ENCODE measurements at places on chromosomes 1 and 21.

DNA sequence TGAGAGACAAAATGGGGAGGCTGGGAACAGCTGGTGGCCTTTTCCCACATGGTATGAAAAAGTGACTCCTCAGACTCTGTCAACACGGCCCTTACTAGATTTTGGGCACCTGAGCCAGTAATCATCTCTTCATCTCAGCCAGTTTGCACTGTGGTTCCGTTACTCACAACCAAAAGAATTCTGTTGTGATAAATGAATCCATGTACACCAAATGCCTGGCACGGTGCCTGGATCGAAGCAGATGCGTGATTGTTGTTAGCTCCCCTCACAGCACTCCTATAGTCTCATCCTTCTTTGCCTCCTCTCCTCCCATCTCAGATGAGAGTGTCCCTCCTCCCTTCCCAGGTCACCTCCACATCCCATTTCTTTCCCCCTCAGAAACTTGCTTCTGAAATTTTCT is 57.9 kb upstream of the GJB5 start:
- DNase-seq = no peak

- DNase-seq = no peak
Observed at GRCh38 chr21:35681946-35682345, 378.4 kb downstream of the SETD4 start.

DNA sequence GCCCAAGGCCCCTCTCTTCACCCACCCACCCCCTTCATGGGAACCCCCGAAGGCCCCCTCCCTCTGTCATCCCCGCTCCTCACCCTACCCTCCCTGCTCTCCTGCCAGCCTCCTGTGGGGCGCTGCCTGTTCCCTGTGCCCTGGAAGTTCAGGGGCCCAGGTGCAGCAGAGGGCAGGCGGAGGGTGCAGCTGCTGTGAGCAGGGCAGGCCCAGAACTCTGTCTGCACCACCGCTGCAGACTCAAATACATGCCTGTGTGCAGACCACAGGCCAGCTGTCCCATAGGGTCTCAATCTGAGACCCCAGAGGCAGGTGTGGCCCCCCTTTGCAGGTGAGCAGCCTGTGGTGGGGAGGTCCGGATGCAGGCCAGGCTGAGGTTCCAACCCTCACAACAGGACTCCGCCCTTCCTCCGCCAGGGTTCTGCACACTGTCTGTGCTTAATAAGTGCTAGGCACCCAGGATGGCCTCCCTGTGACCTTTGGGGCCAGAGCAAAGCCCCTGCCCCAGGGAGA is 62.5 kb downstream of the WNT9A start:
- DNase-seq = no peak

- DNase-seq = no peak
Observed at GRCh38 chr1:164261691-164262240, 297.2 kb upstream of the PBX1 start.

DNA sequence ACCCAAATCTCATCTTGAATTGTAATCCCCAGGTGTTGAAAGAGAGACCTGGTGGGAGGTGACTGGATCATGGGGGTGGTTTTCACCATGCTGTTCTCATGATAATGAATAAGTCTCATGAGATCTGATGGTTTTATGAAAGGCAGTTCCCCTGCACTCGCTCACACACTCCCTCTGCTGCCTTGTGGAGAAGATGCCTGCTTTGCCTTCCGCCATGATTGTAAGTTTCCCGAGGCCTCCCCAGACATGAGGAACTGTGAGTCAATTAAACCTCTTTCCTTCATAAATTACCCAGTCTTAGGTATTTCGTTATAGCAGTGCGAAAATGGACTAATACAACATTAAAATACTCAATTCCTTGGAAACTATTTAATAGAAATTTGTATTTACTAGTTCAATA is 99.2 kb downstream of the PROX1 start:
- no peak for DNase-seq

DNA sequence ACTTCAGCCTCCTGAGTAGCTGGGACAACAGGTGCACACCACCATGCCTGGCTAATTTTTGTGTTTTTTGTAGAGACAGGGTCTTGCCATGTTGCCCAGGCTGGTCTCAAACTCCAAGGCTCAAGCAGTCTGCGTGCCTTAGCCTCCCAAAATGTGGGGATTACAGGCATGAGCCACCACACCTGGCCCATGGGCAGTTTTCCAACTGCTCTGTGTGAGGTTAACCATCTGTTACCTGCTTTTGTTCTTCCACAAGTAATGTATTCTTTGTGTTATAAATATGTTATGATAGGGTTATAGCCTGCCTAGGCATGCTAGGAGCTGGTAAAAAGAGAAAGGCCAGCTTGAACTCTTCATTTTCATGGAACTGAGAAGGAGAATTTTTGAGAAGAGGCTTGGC is 30.7 kb downstream of the TUFT1 start:
- DNase-seq = no peak

DNA sequence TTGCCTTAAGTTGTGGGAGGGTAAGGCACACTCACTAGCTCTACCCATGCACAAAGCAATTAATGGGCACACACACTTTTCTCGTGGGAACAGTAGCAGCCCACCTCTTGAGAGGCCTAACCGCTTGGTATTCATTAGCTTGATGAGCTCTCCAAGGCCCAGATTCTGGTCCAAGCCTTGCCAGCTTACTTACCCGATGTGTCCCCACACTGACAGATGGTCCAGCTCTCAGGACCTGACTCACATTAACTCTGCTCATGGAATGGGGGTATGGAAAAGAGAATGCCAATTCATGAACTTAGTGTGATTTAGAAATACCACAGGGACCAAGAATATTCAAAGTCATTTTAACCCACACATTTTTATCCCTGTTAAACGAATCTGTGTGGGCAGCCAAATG is 106.8 kb upstream of the CACHD1 start:
- no peak for DNase-seq

GRCh38 chr1:247077876-247078257 is 744 bp downstream of the ZNF670 start:
- no peak for DNase-seq

- no peak for DNase-seq
Observed at GRCh38 chr1:56831871-56832693, 12.9 kb upstream of the FYB2 start.

DNA sequence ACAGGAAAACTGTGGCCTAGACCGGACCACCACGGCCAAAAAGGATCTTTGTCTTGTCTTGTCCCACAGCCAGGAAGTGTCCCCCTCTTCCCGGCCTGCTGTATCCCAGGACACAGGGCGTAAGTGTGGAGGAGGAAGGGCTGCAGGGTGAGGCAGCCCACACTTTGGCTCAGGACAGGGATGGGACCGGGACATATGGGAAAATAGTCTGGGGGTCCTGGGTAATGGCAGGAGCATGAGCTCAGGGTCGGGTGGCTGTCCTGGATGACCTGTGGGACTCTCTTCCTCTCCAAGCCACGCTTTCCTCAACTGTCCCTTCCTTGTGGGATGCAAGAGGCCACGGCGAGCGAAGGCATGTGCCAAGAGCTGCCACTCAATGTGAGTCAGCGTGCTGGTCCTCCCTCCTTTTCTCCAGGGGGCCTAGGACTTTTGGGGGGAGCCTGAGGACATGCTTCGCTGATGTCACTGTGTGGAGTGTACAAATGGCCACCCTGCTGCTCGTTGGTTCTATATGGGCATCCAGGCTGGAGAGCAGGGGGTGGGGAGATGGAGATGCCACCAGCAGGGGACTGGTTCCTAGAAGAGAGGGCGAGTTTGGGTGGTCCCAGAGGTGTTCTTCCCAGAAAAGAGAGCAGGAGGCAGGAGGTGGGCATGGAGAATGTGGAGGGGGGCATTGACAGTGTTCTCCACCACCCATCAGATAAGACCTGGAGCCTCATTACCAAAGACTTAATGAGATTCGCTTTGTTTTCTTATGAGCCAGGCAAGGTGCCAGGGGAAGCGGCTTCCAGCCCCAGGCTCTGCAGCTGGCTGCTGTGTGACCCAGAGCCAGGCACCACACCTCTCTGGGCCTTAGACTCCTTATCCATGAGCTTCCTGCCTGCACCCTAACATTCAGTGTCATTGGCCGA is 11.5 kb upstream of the PADI1 start:
- DNase-seq = no peak

GRCh38 chr1:179303200-179303785 is 9.7 kb downstream of the SOAT1 start:
- DNase-seq = no peak

- no peak for DNase-seq
Observed at GRCh38 chr1:219963432-219963831, 35.1 kb upstream of the SLC30A10 start.

GRCh38 chr21:17440969-17441368 is 71.9 kb upstream of the CXADR start:
- DNase-seq = no peak

DNA sequence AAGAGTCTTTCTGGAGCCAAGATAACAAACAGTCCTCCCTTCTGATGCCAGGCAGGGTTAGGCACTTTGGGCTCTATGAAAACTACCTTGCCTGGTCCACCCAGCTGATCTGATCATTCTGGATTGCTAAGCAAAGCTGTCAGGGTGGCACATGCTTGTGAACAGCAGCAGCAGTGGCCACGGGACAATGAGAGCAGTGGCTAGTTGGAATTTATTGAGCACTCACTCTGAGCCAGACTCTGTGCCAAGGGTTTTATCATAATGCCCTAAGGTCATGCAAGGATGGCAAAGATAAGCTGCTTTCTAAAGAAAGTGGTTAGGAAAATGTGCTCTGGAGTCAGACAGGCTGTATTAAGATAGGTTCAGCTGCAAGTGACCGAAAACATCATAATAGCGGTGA is 390.4 kb upstream of the VAMP3 start:
- no peak for DNase-seq

DNA sequence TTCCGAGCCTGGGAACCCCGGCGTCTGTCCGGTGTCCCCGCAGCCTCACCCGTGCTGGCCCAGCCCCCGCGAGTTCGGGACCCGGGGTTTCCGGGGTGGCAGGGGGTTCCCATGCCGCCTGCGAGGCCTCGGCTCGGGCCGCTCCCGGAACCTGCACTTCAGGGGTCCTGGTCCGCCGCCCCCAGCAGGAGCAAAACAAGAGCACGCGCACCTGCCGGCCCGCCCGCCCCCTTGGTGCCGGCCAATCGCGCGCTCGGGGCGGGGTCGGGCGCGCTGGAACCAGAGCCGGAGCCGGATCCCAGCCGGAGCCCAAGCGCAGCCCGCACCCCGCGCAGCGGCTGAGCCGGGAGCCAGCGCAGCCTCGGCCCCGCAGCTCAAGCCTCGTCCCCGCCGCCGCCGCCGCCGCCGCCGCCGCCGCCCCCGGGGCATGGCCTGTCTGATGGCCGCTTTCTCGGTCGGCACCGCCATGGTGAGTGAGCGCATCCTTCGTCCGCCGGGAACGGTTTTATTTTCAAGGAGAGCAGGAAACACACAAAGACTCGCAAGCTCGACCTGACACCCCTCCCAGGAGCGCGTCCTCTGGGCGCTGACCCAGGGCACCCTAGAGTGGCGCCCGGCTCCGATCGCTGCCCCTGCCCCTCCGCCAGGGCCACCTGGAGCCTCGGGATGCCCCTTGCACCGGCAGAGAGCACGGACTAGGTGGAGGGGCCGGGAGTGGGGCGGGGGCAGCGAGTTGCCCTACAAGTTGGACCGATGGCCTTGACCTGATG is at the start of gene ABCG1:
TSS of gene ABCG1 (plus strand) at position 305 of the 770 bp plus-strand sequence. CDS start at position 428, 123 bp downstream.
- DNase-seq = peak; percentile 34

- no peak for DNase-seq
Observed at GRCh38 chr1:51219022-51219421, 17.1 kb upstream of the RNF11 start.

GRCh38 chr21:46503922-46504550 is 45.3 kb downstream of the DIP2A start:
- DNase-seq = no peak

DNA sequence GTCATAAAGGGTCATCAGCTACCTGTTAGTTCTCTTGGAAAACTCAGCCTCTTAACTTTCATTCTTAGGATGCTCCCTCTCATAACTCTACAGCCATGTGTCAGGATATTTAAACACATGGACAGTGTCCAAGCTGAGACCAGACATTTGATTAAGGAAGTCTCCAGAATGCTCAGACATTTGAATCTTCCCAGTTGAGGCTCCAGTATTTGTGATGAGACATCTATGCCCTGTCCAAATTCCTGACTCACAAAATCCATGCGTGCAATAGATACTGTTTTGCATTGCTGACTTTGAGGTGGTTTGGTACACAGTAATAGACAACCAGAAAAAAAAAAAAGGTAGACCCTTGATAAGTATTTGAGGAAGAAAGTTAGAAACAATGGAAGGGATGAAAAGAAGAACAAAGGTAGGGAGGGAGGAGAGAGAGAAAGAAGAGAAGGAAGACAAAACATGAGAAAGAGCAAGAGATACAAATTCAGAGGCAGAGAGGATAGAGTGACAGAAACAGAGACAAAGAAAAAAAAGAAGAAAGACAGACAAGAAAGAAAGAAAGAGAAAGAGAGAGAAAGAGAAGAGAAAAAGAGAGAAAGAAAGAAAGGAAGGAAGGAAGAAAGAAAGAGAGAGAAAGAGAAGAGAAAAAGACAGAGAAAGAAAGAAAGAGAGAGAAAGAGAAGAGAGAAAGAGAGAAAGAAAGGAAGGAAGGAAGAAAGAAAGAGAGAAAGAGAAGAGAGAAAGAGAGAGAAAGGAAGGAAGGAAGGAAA is 275.5 kb upstream of the PRMT6 start:
- DNase-seq = no peak

DNA sequence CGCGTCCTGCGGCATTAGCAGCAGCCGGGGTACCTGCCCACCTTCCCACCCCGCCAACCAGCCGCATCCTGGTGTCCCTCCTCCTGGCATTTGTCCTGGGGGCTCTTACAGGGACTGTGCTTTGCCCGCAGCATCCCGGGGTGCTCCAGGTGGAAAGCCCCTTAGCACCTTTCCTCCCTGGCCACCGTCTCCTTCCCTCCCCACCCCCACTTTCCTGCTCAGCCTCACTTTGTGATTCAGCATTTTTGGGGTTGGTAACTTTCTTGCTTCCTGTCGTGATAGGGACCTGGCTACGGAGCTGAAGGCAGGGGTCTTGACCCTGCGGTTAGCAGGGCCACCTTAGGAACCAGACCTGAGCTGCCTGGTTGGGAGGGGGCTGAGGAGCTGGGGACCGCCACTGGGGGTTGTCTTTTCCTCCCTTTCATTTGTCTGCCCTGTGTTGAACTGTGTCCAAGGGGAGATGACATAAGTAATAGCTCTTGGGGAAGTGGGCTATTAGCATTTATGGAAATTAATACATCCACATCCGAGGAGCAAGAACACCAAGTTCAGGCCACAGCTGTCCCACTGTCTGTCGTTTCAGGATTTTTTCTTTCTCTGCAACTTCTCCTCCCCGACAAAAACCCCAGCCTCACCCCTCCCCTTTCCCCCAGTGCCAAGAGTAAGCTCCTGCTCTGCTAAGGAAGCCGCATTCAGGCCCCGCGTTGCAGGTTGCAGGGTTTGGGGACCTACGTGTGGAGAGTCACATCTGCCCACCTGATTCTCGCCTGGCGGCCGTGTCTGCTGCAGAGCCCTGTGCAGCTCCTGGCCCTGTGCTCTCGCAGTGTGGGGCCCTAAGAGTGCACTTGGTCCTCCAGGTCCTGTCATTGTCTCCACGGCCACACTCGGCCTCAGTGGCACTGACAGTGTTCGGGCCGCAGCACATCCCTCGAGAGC is 1.6 kb upstream of the NPHP4 start:
- no peak for DNase-seq

- no peak for DNase-seq
Observed at GRCh38 chr1:49052102-49052501, 275.4 kb upstream of the BEND5 start.

DNA sequence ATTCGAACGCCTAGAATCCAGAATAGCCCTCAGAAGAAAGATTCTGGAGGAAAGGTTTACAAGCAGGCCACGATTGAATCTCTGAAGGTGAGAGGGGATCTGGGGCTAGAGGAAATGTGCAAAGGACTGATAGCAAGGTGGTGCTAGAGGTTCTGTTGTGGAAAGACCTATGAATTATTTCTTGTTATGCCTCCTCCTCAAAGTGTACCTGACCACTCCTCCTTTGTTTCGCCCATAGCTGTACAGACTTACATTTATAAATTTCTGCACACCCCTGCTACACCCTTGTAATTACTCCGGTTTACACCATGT is 986 bp downstream of the TCEANC2 start:
- DNase-seq = no peak

Measured in NCI-H1930 (cell line).